ENCODE measurements at places on chromosomes 3 and 15.

- DNase-seq: no peak
Measured at GRCh38 chr3:193948459-193948858, 187.5 kb upstream of the HES1 start.

DNA sequence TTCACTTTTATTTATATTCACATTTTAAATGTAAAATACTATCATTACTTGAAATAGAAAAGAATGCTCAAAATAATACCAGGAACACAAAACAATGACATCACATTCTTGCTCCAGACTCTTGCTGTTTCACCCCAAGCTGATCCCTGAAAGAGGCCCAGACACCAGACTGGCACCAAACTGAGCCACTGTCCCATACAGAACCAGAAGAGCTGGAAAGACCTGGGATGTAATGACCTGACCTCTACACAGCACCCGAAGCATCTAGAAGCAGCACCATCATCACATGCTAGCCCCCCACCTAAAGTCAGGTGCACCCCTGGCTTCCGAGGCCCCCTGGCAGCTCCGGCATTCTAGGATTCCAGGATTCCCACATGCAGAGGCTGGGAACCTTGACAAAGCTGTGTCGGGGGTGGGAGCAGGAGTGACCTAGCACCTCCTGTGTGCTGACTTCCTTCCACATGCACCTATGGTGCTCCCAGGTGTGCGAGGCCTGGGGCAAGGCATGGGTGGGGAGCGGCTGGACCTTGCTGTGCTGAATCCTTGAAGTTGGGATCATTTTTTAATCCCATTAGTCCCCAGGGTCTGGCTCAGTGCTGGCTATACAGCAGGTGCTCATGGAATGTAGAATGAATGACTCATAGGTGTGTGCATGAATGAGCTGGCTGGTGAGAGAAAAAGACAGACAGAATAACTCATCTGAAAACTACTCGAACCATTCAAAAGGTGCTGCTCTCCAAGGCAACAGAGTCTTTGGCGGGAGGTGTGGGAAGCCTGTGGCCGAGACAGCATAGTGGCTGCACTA lies 144.7 kb upstream of the IQSEC1 start:
- no peak for DNase-seq

DNA sequence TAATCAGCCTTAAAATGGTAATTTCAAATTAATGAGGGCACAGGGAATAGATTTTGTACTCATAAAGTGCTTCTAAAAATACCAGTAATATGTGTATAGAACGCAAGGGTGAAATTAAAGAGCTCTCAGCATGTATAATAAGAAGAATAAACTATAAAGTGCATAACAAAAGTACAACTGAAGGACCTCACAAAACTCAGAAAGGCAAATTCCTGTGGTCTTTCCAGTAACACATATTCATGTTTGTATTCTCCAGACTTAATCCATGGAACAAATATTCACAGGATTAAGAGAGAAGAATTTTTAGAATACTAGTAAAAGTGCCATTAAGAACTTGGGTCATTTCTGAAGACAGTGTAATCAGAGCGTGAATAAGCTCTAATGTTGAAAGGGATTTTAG lies 646.3 kb downstream of the CADM2 start:
- no peak for DNase-seq

DNA sequence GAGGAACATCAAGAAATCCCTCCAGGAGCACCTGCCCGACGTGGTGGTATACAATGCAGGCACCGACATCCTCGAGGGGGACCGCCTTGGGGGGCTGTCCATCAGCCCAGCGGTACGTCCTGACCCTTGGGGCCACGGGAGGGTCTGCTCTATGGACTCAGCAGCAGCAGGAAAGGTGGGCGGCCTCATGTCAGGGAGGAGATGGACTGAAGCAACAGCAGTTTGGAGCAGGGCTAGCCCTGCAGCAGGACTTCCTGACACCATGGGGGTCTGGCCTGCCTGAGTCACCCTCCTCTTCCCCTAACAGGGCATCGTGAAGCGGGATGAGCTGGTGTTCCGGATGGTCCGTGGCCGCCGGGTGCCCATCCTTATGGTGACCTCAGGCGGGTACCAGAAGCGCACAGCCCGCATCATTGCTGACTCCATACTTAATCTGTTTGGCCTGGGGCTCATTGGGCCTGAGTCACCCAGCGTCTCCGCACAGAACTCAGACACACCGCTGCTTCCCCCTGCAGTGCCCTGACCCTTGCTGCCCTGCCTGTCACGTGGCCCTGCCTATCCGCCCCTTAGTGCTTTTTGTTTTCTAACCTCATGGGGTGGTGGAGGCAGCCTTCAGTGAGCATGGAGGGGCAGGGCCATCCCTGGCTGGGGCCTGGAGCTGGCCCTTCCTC lies 24.2 kb downstream of the HDAC11 start:
- DNase-seq: no peak

DNA sequence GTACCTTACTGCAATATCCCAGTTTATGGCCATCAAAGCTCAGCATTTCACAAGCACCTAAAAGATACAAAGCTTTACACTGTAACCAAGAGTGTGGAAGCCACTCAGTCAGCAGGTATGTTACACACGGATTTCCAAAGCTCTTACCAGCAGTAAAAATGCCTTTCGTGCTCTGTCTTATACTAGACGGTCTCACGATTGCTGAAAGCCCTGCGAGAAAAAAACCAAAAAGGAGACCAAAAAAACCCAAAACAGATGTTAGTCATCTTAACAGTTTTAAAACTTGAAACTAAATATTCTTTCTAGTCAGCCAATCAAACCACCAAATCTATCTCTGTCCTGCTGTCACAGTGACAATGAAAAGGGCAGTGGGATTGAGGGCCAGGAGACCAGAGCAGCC lies 39.0 kb downstream of the TAMM41 start:
- DNase-seq: no peak

GRCh38 chr3:119601154-119601553 lies 3.5 kb downstream of the PLA1A start:
- no peak for DNase-seq

Measured in NCI-H446 (cell line).